DMS53 (cell line): ENCODE measurements at places on chromosomes 2 and 18.

GRCh38 chr18:32441533-32441932 lies 29.1 kb downstream of the GAREM1 start:
- no peak for DNase-seq

- DNase-seq = no peak
These were observed 36.3 kb downstream of the ACVR1C start for GRCh38 chr2:157592374-157592773.

DNA sequence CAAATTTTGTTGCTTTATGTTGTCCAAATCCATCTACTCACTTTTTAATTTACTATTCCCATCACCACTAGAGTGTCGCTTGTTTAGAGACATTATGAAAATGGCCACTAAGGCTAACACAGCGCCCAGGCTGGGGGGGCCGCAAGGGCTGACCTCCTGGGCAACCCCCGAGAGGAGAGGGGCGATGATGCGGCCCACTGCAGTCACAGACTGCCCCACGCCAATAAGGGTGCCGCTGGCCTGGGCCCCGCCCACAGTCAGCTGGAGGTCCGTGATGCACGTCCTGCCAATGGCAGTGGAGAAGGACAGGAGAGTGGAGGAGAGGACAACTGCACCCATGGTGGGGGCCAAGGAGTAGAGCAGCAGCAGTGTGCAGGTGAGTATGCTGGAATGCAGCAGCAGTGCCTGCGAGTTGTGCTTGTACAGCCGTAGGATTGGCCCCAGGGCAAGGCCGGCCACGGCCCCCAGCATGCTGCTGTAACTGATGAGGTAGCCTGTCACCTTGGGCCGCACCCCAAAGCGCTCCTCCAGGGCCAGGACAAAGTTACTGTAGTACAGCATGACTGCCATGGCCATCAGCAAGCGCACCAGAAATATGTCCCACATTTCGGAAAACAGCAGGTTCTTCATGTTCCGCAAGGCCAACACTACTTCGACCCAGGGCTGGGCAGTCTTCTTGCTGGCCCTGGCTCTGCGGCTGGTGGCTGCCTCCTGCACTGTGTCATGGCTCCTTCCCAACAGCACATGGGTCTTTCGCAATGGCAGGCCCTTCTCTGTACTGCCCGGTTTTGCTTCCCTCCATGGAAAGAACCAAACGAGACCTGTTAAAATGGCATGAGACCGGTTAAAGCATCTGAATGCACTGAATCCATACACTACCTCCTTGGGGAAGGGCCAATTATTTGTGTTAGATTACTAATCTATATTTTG lies 43.2 kb upstream of the TMEM182 start:
- no peak for DNase-seq

DNA sequence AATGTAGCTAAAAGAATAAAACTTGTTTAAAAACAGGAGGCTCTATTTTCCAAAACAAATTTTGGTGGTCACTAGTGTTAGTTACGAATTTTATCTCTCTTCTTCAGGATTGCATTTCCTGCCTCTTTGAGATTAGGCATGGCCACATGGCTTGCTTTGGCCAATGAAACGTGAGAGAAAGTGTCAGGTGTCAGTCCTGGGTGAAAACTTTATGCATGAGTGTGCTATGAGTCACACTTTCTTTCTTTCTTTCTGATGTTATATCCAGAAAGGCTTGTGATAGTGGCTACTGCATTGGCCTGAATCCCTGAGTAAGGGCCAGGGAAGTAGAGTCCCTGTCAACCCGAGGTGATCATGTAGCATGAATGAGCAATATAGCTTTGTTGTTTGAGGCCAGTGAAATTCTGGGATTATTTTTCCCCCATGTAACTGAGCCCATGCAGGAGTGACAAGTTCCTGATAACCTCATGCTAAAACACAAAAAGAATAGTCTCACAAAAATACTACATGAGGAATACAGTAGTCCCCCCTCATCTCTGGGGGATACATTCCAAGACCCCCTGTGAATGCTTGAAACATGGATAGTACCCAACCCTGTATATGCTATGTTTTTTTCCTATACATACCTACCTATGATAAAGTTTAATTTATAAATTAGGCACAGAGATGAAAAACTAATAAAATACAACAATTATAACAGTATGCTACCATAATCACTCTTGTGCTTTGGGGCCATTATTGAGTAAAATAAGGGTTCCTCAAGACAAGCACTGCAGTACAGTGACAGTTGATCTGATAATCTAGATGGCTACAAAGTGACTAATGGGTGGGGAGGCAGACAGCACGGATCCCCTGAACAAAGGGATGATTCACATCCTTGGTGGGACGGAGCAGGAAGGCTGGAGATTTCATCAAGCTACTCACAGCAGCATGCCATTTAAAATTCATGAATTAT lies 109.5 kb downstream of the CDC42EP3 start:
- DNase-seq = peak; percentile 59

DNA sequence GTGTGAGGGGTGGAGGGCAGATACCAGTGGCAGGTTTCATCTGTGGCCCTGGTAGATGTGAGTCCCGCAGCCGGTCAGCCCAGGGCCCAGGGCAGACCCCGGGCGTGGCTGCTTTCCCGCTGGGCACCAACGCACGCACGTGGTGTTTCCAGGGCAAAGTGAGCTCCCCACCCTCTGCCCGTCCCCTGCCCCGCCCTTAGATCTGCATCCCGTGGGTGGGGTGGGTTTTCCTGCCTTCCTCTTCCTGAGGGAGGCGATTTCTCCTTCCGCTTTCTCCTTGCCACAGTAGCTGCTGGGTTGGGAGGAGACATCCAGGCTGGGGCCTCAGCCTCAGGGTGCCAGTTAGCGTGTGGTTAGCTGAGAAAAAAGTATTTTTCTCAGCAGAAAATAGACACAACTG lies 49.6 kb downstream of the ODC1 start:
- DNase-seq = no peak

DNA sequence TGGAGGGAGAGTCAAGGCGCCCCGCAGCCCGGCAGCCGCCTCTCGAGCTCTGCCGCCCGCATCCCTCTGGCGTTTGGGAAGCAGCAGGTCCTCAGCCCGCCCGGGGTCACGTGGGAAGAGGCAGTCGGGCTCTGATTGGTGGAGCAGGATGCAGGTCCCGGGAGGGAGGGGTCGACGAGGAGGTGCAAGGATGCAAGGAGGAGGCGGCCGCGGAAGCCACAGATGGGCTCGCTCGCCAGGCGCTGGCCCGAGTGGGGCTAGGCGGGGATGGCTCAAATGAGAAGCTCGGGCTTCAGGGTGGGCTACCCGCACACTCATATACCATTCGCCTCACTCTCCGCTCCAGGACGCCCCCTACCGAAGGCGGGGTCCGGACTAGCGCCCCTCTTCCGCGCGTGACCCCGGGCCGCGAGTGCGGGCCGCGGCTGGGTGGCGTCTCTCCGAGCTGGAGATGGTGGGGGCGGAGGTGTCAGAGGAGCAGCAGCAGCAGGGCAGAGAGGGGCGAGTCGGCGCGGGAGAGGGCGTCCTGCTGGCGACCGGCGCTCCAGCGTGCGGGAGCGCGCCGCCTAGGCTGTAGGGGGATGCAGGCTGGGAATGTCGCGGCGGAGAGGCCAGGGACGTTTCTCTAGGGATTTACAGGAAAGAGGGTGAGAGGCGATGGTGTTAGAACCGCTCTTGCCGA lies at the start of gene TMEFF2:
TSS of gene TMEFF2 (minus strand) at position 68 of the 682 bp plus-strand sequence. CDS start 409 bp downstream, outside the sequence.
- DNase-seq = peak; percentile 94

GRCh38 chr2:43333656-43334144 lies 107.3 kb upstream of the ZFP36L2 start:
- DNase-seq = no peak

- DNase-seq = no peak
These were observed 70.7 kb downstream of the TANK start for GRCh38 chr2:161230959-161231358.

DNA sequence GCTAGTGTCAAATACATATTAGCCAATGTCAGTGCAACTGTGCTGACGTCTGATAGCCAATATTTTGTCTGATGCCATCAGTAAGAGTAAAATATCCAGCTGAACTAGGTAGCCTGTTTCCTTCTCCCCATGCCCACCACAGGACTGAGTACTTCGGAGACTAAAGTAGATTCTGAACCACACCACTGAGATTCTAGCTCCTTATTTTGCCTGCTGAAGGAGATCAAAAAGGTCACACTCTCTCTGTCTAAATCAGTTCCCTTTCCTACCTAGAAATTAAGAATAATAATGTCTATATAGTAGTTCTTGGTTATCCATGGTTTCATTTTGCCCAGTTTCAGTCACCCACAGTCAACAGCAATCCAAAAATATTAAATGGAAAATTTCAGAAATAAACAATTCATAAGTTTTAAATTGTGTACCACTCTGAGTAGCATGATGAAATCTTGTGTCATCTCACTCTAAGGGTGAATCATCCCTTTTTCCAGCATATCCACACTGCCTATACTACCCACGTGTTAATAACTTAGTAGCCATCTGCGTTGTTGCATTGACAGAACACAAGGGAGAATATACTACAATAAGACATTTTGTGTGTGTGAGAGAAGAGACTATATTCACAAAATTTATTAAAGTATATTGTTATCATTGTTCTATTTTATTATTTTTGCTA lies 1043.3 kb upstream of the PIK3C3 start:
- peak; percentile 24 for DNase-seq

DNA sequence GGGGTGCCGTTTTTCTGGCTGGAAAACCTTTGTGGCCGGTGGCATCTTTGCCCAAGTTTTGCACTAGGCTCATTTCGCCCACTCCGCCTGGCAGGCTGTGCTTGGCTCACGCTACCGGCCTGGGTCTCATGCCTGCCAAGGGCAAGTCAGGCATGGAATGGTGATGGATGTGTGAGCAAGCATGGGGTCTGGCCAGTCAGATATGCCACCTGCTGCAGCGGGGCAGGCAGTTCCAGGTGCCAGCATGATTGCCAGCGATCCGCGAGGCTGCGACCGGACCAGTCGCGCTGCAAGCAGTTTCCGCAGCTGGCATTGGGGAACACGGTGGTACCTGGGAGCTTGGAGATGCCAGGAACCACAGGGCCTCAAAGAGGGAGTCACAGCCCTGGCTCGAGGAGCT lies 40.6 kb downstream of the TAF1B start:
- DNase-seq = no peak

- no peak for DNase-seq
These were observed at the start of gene BOD1L2 for GRCh38 chr18:57146956-57147636. Gene BOD1L2 (plus strand): TSS chr18:57147087. CDS start chr18:57147313, 226 bp downstream.

GRCh38 chr2:1916881-1917280 lies 172.6 kb upstream of the PXDN start:
- DNase-seq = no peak

DNA sequence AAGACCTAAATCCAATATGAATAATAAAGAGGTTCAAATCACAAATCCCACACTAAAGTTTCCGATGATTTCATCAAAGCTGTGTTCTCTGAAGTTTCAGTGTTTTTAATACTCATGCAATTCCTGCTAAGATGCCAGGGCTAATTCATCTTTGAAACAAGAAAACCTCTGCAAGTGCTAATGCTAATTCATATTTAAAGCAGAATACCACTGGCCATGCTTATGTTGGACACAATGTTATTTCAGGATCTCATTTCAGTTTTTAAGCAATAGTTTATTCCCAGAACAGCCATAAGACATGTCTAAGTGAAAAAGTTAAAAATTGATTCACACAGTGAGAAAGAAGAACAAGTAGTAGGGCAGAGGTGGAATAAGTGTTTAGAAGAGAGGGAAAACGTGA lies 62.8 kb downstream of the GRB14 start:
- no peak for DNase-seq

DNA sequence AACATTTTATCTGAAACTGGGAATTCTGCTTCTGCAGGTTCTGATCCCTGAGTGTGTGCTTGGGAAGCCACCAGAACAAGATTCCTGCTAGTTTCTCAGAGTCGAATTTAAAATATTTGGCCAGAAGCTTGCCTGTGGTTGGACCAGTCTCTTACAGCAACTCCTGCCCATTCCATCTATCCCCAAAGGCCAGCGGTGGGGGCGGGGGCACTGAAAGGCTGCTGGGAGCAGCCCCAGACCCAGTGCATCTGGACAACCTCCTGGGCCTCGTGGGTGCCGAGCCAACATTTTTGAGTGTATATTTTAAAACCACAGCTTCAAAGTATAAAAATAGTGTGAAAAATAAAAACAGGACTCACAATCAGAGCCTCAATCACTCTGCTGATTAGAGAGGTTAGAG lies 38.6 kb upstream of the ZFP36L2 start:
- DNase-seq = no peak

DNA sequence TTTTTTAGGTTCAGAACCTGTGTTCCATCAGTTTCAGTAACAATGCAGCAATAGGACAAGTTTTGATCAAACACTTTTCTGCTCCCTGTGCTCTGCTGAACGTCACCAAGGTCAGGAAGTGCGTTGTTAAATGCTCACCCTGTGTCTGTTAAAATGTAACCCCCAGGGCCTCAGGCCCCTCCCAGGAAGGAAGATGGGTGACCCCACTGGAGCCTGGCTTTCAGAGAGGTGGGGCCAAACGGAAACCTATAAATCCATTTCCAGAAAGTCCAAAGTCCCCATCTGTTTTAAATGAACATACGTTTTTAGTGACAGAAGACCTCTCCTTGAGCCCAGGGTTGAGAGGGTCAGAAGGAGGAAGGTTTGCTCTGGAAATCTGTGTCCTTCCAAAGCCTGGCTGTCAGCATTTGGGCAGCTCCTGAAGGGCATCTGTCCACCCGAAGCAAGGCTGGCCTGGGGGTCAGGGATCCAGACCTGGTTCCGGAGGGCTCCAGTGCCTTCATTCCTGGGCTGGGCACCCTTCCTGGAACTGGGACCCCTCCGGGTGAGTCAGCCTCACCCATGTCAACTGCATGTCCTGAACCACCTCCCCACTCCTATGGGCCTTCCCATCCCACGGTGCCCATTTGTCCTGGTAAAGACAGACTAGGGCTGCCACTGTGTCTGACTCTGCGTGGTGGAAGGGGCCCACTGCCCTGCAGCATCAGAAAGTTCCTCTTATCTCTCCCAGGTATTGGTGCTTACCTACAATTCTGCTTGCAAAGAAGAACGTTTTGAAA lies 117.4 kb upstream of the COPS8 start:
- DNase-seq = no peak

- no peak for DNase-seq
These were observed 73.4 kb downstream of the VWC2L start for GRCh38 chr2:214484239-214484638.

- DNase-seq = no peak
These were observed 24.4 kb upstream of the FRZB start for GRCh38 chr2:182890773-182891378.

DNA sequence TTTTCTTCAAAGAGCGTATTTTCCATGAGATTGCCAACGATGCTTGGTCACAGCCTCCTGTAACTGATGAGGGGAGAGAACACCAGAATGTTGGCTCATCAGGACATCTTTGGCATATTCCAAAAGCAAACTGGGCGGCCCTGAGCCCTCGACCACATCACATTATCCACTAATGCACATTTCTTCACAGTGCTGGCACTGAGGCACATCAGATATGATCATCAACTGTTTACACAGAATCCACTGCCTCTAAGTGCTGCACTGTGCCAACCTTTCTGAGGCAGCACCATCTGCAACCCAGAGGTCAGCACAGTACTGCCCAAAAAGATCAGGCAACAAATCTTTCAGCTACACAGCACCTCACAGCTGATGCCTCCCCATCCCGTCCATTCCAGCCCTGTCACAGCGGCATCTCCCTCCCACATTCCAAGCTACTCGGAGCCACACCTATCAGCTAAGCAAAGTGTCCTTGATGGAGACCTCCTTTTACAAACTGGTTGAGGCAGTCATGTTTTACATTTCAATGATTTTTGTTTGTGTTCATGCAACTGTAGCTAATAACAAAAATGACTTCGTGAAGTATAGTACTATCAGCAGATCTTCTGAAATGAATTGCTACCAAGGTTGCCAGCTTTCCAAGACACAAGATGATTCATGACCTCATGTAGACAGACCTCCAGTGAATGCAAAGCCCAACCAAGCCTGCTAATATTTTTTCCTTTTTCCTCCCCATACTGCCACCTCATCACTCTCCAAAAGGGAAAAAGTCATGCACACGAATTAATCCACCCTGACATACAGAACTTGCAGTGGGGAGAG lies 32.3 kb downstream of the MYO5B start:
- no peak for DNase-seq

- DNase-seq = no peak
These were observed 253.2 kb downstream of the NEDD4L start for GRCh38 chr18:58297198-58297597.
